Stimulated activated CD8-positive, alpha-beta memory T cell treated with anti-CD3 and anti-CD28 coated beads, Interleukin-4, amount 100 ng/mL, for 24 hours (primary cell): ENCODE measurements at places on chromosomes 1 and 21.

DNA sequence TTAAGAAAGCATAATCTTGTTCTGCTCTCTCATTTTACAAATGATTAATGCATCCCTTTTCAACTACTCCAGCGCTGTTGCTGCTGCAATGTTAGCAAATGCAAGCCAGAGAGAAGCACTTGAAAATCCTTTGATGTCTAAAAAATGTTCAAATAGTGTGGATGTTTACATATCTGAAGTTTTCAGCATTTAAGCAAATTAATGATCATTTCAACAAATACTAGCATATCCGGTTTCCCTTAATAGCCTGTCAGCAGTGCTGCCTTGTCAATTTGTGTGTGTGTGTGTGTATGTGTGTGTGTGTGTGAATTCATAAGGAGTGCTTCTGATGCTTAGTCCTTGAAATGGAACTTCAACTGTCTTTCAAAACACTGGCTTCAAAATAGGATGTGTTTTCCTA, 48.1 kb upstream of the WNT2B start:
- DNase-seq: no peak

- DNase-seq: no peak
Observed at GRCh38 chr1:2411801-2412394, 466 bp downstream of the PEX10 start.

DNA sequence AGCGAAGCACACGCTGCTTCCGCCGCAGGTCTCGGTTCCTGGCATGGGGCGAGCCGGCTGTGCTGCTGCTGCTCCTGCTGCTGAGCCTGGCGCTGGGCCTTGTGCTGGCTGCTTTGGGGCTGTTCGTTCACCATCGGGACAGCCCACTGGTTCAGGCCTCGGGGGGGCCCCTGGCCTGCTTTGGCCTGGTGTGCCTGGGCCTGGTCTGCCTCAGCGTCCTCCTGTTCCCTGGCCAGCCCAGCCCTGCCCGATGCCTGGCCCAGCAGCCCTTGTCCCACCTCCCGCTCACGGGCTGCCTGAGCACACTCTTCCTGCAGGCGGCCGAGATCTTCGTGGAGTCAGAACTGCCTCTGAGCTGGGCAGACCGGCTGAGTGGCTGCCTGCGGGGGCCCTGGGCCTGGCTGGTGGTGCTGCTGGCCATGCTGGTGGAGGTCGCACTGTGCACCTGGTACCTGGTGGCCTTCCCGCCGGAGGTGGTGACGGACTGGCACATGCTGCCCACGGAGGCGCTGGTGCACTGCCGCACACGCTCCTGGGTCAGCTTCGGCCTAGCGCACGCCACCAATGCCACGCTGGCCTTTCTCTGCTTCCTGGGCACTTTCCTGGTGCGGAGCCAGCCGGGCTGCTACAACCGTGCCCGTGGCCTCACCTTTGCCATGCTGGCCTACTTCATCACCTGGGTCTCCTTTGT, 2.6 kb downstream of the TAS1R3 start:
- no peak for DNase-seq

GRCh38 chr1:245748240-245748639, 593.5 kb downstream of the KIF26B start:
- DNase-seq: no peak

DNA sequence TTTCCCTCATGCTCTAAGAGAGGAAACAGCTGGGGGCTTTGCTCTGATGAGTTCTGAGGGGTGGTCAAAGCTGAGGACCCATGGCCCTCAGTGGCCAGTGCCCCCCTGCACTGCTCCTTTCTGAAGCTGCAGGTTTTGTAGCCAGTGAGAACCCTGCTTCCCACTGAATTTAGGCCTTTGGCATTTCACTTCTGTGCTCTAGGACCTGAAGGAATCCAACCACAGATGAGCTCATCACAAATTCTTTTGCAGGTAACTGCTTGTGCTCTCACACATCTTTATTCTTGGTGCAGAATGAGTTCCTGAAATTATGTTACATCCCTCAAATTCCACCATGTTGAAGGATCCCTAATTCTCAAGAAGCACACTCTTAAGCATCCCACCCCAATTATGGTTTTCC, 248.7 kb upstream of the IRF2BP2 start:
- no peak for DNase-seq

GRCh38 chr1:201562257-201562656, 23.3 kb downstream of the NAV1 start:
- DNase-seq: no peak

- DNase-seq: no peak
Observed at GRCh38 chr1:228830954-228831481, 95.7 kb downstream of the RHOU start.

DNA sequence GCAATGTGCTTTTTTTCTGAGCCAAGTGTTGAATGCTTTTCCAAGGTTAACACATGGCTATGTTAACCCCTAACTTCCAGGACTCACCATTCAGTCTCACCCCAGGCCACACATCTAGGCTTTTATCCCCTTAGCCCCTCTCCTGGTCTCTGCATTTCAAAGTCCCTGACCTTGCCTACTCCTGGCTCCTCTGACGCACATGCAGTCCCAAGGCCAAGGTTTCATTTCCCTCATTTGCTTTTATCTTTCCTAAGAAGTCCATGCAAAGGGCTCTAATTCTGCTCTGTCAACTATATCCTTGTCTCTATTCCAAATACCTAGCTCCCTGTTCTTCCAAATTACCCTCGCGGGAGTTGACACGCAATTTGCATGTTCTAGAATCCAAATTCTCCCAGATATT, 25.4 kb downstream of the SLC30A10 start:
- no peak for DNase-seq

DNA sequence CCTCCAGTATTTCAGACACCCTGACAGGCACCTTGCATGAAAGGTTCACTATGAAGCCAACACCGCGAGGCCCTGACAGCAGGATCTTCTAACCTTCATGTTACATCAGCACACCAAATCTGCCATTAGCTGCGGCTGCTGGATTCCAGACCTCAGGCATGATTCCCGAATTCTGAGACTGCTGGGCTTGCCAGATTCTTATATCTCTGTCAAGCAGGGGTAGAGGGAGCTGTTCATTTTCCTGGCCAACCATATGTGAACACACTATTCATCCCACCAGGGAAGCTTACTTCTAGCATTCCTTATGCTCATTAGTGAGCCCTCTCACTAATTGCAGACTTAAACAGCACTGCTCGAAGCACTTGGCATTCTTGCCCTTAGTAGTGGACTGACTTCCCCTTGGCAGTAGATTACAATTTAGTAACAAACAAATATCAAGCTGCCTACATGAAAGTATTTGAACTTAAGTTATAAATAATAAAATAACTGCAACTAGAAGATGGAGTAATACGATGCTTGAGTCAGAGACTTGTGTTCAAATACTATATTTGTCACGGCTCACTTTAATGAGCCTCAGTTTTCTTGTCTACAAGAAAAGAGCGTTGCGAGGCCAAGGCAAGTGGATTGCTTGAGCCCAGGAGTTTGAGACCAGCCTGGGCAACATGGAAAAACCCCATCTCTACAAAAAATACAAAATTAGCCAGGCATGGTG, 43.3 kb downstream of the NID1 start:
- DNase-seq: no peak

DNA sequence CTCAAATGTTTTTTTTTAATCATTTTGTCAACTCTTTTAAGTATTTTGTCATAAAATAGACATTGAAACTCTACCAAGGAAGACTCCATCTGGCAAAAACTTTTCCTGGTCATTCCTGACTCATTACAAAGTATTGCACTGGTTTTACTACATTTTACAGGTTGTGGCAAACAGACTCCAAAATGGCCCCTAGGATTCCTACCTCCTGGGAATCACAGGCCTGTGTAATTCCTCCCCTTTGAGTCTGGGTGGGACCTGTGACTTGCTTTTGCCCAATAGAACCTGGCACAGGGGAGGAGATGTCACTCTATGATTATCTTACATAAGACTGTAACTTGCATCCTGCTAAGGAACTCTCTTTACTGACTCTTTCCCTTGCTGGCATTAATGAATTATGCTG, 123.6 kb upstream of the KCNJ6 start:
- DNase-seq: no peak

GRCh38 chr1:224213438-224214119, 30.5 kb downstream of the DEGS1 start:
- DNase-seq: no peak

GRCh38 chr1:61914823-61915482, 172.7 kb downstream of the PATJ start:
- DNase-seq: no peak

DNA sequence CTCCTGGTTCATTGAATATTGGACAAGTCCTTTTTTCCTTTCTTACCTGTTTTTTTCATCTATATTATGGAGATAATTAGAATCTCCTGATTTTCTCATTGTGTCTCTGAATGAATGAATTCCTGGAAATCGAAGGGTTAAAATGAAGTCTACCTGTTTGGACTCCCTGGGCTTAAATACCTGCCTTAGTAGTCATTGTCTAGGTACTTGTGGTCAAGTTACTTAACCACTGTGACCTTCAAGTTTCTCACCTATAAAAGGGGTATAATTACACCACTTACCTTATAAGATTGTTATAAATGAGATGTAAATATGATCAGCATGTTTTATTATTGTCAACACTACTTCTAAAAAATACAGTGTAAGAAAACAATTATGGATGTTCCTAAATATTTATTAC, 9.0 kb upstream of the TBX19 start:
- no peak for DNase-seq

DNA sequence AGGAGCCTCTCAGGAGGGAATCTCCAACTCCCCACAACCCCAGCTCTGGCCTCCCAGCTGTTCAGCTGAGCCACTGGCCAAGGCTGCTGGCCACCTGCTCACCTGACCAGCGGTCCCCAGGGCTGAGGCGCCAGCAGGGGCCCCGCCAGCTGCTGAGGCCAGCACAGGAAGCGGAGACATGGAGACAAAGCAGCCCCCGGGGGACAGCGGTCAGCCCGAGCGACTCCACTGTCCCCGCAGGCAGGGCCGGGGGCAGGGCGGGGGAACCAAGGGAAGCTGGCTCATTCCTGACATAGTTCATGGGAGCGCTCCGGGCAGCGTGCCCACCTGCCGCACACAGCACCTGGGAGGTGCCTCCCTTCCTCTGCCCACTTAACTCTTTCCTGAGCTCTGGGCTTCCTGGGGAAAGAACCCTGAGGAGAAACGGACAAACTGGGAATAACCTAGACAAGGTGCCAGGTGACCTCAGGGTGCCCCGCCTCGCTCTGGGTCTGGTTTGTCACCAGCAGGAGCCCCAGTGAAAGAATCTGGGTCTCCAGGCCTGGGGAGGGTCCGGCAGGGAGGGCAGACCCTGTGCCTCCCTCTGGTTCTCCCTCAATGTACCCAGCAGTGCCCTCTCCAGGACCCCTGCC, 10.7 kb downstream of the EPHA2 start:
- no peak for DNase-seq
